ENCODE measurements at places on chromosomes 16 and 17. TPM values are rescaled to one million over a fixed set of nuclear protein-coding genes. Genes with fewer than 3 reads are reported as not detected.

Gene PDE6G
- polyA plus RNA-seq = 1.5 TPM

Gene PRSS8
- not detected for polyA plus RNA-seq

Gene CCL8
- polyA plus RNA-seq = not detected

Gene KRT27
- polyA plus RNA-seq = not detected

Gene TOX3
- not detected for polyA plus RNA-seq
